ENCODE measurements at places on chromosomes 4 and X. TPM values are rescaled to one million over a fixed set of nuclear protein-coding genes. Genes with fewer than 3 reads are reported as not detected.

- no peaks in the 10 kb centered on the region for H3K27me3 ChIP-seq
- H3K27ac ChIP-seq: no peak overlapping the region
- DNase-seq: peak; percentile 93
- peak overlapping the region; percentile 33 for H3K4me3 ChIP-seq
Measured at GRCh38 chrX:103533511-103534216, 14.4 kb upstream of the RAB40A start.

Gene NWD2
- 1.1 TPM for total RNA-seq

DNA sequence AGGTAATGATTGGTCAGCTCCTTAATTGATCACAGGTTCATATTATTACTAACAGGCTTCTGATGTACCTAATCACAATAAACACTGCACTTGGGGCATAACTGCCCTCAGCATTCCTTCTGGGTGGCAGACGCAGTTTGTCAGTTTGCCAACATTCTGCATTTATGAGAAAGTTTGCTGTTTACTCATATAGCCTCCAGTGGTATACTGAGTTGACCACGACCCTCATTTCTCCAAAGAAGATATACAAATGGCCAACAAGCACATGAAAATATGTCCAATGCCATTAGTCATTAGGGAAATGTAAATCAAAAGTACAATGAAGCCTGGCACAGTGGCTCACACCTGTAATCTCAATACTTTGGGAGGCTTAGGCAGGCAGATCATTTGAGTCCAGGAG, 26.3 kb downstream of the EFHC2 start:
- H3K27ac ChIP-seq: no peak overlapping the region
- no peaks in the 10 kb centered on the region for H3K27me3 ChIP-seq
- no peak overlapping the region for H3K4me3 ChIP-seq
- H3K36me3 ChIP-seq: no peaks in the 10 kb centered on the region
- DNase-seq: no peak

DNA sequence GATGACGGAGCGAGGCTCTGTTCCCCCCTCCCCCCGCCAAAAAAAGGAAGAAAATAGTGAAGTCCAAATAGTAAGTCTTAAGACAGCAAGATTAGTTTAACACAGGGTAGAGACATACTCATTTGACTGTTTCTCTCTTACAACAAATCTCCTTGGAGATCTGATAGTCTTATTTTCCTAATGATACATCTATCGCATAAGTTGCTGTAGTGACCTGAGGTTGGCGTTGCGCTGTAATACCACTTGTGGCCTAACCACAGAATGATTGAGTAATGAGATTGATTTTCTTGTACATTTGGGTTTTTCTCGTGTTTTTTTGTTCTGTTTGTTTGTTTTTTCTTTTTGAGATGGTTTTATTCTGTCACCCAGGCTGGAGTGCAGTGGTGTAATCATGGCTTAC, 27.2 kb downstream of the OCIAD1 start:
- H3K27ac ChIP-seq: no peak overlapping the region
- no peak for DNase-seq
- no peak overlapping the region for H3K4me3 ChIP-seq
- H3K4me1 ChIP-seq: no peaks in the 10 kb centered on the region
- H3K27me3 ChIP-seq: no peaks in the 10 kb centered on the region
- H3K36me3 ChIP-seq: no peaks in the 10 kb centered on the region

GRCh38 chrX:71212536-71212935, 10.5 kb upstream of the GJB1 start:
- H3K4me3 ChIP-seq: no peak overlapping the region
- DNase-seq: no peak
- H3K27me3 ChIP-seq: no peaks in the 10 kb centered on the region
- no peaks in the 10 kb centered on the region for H3K4me1 ChIP-seq
- no peaks in the 10 kb centered on the region for H3K36me3 ChIP-seq
- H3K27ac ChIP-seq: no peak overlapping the region

- H3K36me3 ChIP-seq: no peaks in the 10 kb centered on the region
- no peaks in the 10 kb centered on the region for H3K27me3 ChIP-seq
- no peak overlapping the region for H3K4me3 ChIP-seq
- H3K27ac ChIP-seq: no peak overlapping the region
Measured at GRCh38 chrX:20274121-20274520, 7.4 kb upstream of the RPS6KA3 start.

Gene HELT
- total RNA-seq: not detected

All from tibial nerve (tissue), 4 donors.